Activated naive CD4-positive, alpha-beta T cell (primary cell): ENCODE measurements at places on chromosomes 3 and 15.

GRCh38 chr15:68352401-68353062 lies 75.0 kb downstream of the FEM1B start:
- no peak for DNase-seq

GRCh38 chr3:23264413-23264812 lies 61.3 kb downstream of the UBE2E2 start:
- DNase-seq, result no peak

GRCh38 chr3:126392246-126392645 lies 2.5 kb upstream of the CFAP100 start:
- no peak for DNase-seq

DNA sequence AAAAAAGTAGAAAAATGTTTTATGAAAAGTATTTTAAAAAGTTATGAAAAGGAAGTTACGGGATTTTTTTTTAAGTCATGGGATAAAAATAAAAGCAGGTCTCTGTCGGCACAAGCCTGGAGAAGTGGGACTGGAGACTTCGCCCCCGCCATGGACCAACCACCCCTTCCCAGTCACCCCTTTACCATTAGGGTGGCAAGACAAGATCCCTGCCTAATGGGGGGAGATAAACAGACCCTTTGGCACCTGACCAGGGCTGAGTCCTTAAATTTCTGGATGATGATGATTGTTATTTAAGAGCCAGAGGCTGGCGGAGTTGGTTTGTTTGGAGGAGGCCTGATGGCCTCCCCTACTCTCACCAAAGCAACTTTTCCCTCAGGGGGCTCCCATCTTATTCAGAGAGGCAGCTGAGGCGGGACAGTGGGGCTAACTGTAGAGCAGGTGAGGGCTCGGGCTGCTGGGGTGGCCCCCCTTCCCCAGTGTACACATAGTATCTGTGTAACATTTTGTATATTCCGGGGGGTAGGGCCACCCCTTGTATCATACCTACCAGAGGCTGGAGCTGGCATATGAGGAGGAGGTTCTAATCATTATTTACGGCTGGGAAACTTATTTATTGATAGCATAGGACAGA lies 74.0 kb downstream of the ADAMTS7 start:
- DNase-seq, result no peak

- DNase-seq, result no peak
These were observed 229.8 kb downstream of the NFKBIZ start for GRCh38 chr3:102078854-102079808.

- DNase-seq, result no peak
These were observed 225.9 kb upstream of the C2CD4B start for GRCh38 chr15:62390791-62391640.

GRCh38 chr3:138051947-138052802 lies 42.2 kb downstream of the CLDN18 start:
- DNase-seq, result no peak

DNA sequence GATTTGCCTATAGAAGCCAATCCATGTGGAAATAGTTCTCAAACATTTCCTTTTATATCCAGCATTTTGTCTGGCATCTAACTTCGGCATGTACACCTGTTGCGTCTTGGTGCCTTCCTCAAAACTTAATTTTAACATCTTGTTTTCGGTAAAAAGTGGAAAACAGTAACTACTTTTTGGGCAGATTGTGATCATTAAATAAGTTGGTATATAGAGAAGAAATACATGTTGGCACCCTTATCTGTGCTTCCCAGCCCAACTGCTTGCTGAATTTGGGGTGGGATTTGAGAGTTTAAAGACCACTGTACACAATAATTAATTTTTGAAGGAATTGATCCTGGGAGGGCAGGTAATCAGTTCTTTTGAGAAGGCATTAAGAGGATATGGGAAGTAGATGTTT lies 566.8 kb downstream of the PDCD6IP start:
- no peak for DNase-seq

GRCh38 chr3:109640146-109640652 lies 302.9 kb upstream of the DPPA4 start:
- no peak for DNase-seq

DNA sequence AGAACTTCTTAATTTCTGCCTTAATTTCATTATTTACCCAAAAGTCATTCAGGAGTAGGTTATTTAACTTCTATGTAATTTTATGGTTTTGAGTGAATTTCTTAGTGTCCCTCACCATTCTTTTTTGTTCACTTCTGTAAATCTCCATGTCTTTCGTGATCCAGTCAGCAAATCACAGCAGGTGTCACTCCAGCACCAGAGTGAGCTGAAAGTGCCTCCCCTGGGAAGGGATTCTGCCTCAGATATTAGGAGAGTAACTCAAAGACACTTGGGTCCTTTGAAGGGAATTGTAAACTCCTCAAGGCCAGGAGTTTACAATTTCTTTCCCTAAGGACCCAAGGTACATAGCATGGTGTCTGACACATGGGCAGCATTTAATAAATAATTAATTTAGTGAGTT lies 207.6 kb upstream of the AZI2 start:
- no peak for DNase-seq

GRCh38 chr15:94951538-94951937 lies 720.2 kb downstream of the MCTP2 start:
- DNase-seq, result no peak

GRCh38 chr3:56860939-56861338 lies 59.2 kb upstream of the ARHGEF3 start:
- DNase-seq, result no peak

DNA sequence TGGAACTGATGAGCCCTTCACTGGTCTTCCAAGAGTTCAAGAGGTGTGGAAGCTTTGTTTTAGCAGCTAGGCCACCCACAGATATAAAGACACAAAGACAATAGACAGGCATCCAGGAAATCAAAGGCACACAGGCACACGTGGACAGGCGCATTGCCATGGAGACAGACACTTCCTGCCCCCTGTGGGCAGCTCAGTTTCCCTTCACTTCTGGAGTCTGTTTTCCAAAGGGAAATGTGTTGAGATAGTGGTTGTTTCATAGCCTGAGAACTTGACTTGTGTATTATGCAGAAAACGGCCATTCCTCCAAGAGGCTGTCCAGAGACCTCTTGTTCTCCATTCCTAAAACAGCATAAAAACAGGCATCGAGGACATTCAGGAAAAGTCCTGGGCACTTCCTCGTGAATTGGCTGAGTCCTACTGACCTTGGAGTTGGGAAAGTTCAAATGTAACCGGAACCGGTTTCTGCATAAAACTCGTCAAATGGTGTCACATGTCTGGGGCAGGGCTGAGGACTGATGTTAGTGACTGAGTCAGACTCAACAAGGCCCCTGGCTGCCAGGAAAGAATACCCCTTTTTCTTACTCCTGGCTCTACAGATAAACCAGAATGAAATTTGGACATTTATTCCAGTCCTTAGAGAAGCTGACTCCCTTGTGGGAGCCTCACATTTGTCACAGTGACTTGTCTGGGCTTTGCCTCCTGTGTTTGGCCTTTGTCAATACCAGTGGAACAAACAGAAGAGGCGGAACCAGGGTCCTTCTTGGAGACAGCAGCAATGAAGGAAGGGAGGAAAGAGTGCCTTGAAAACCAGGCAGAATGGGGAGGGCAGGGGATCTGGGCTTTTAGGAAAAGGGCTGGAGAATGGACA lies 1.3 kb downstream of the ALPK3 start:
- no peak for DNase-seq

GRCh38 chr15:72783640-72784455 lies at the start of gene ADPGK:
Gene ADPGK, minus strand, starts transcription at chr15:72783758. Its CDS starts 67 bp downstream, at chr15:72783691.
- peak; percentile 87 for DNase-seq

- DNase-seq, result no peak
These were observed 229.0 kb downstream of the THSD4 start for GRCh38 chr15:71344316-71344715.

- DNase-seq, result peak; percentile 26
These were observed 679 bp downstream of the IQGAP1 start for GRCh38 chr15:90388462-90389380.

GRCh38 chr3:144407335-144407734 lies 435.7 kb downstream of the DIPK2A start:
- no peak for DNase-seq

DNA sequence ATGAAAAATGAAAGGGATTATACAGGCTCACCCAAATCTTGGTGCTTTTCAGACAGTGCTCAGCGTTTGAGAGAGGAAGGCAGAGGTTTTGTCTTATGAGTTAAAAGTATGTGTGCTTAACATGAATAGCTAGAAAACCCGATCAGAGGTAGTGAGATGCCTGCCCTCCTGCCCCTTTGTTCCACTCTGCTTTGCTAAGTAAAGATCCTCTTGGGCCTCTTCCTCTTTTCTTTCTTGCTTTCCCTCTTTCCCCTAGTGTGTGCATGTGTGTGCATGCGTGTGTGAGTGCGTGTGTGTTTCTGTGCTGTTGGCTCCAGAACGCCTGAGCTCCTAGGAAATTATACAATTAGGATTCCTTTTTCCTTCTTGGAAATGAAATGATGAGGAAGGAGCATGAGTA lies 261.3 kb upstream of the NR2E3 start:
- DNase-seq, result no peak

- no peak for DNase-seq
These were observed 233.4 kb downstream of the ADAMTS17 start for GRCh38 chr15:100108346-100108745.

GRCh38 chr15:91915576-91915975 lies 62.1 kb downstream of the SLCO3A1 start:
- DNase-seq, result no peak

DNA sequence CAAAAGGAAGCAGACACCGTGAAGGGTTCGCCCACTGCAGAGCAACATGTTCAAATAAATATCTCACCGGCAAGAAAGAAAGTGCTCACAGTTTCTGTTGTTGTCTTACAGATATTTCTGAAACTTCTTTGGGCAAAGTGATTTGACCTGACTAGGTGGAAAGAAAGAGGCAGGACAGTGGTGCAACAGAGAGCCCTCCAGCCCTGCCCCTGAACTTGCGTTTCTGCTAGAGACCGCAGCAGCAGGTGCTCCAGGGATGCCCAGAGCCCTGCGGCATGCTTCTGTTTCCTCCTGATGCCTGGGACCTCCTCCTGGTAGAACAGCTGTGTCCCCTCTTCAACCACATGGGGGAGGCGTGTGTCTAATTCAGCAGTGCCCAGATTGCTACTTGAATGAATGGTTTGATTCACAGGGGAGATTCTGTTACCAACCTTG lies 123.4 kb downstream of the ATP10A start:
- peak; percentile 12 for DNase-seq

DNA sequence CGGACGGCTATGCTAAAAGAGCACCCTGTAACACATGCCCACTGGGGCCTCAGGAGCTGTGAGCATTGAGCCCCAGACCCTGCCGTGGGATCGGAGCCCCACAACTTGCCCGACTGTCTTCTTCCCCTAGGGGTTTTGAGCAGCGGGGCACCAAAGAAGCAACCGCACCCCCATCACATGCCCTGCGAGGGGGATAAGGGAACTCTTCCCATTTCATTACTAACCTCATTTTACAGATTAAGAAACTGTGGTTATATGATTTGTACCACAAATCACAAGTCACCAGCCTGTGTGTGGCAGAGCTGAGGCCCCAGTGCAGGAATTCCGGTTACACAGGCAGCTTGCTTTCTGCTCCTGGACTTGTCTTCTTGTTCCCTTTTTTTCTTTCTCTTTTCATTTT lies 86.2 kb downstream of the CD47 start:
- DNase-seq, result no peak

- no peak for DNase-seq
These were observed 6.5 kb upstream of the BCL2A1 start for GRCh38 chr15:79977431-79978054.

DNA sequence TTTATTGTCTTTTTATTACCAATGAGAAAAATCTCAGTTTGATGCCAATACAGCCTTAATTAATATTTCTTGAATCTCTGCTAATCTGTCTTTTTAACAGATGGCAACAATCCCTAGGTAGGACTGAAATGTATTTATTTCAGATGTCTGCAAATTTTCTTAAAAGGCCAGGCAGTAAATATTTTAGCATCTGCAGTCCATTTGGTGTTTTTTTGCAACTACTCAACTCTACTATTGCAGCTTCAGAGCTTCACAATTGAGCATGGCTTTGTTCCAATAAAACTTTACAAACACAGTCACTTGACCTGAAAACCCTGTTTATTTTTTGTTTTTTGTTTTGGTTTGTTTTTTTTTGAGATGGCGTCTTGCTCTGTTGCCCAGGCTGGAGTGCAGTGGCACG lies 82.7 kb downstream of the RARB start:
- no peak for DNase-seq

DNA sequence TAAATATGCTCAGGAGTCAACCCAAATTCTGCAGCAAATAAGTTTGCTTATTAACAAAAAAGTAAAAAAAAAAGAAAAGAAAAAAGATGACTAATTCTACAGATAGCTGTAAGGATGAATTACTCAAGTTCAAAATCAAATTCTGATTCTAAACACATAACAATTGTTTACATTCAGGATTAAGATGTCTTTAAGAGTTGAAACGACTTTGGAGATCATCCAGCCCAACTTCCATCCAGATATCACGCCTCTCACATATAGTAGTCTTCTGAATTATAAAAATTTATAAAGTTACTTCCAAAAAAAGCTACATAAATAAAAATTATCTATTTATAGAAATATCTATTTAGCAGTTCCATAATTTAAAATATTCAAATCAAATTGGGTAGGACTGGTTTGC lies 39.8 kb downstream of the GYG1 start:
- DNase-seq, result no peak

DNA sequence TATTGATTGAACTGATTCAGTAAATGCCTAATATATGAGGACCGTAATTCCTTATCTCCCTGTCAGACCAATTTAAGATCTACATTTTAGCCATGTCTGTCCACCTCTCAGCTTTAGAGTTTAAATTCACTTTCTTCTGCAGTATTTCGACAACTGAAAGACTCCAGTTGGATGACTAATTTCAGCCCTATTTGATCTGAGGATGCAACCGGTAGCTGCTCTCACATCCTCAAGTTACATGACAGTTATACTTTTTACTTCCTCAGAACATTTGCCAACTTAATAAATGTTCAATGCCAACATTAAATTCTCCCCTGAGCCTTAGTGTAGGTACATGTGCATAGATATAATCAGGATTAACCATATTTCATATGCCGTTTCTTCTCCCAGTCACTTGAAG lies 2.5 kb upstream of the HHLA2 start:
- no peak for DNase-seq

GRCh38 chr15:72516777-72517176 lies 42.6 kb downstream of the ARIH1 start:
- DNase-seq, result no peak

GRCh38 chr15:58423205-58423604 lies 8.6 kb upstream of the LIPC start:
- no peak for DNase-seq

GRCh38 chr3:122021811-122022401 lies at the start of gene ILDR1:
Gene ILDR1, minus strand, starts transcription at chr3:122022247. Its CDS starts 170 bp downstream, at chr3:122022077.
- peak; percentile 4 for DNase-seq

DNA sequence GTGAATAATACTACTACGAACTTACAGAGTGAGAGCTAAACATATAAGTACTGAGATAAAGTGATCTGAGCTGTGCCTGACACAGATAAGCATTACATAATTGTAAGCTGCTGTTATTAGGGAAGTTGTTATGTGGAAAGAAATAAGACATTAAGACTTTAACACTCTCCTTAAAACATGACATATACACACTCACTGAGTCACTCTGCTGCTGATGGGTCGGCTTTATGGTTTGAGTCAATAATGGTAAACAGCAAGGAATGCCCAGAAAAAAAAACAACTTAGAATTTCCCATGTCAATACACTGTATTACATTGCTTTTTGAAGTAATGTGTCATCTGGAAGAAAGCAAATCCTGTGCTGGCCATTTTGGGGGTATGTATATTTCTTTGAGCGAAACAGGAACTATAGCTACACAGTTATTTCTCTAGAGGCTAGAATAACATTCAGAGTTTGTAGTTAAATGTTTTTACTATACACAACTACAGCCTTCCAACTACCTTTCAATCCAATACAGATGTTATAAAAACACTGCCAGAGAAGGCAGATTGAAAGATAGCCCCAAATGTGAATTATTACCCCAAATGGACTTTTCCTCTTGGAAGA lies 22.8 kb upstream of the SPRED1 start:
- DNase-seq, result no peak

GRCh38 chr15:58212909-58213526 lies 74.8 kb downstream of the AQP9 start:
- no peak for DNase-seq
